Left ventricle myocardium inferior (tissue), 1 donor: ENCODE measurements at places on chromosomes 7 and 10.

GRCh38 chr10:110525349-110526260 is 27.9 kb downstream of the DUSP5 start:
- no peak for DNase-seq

DNA sequence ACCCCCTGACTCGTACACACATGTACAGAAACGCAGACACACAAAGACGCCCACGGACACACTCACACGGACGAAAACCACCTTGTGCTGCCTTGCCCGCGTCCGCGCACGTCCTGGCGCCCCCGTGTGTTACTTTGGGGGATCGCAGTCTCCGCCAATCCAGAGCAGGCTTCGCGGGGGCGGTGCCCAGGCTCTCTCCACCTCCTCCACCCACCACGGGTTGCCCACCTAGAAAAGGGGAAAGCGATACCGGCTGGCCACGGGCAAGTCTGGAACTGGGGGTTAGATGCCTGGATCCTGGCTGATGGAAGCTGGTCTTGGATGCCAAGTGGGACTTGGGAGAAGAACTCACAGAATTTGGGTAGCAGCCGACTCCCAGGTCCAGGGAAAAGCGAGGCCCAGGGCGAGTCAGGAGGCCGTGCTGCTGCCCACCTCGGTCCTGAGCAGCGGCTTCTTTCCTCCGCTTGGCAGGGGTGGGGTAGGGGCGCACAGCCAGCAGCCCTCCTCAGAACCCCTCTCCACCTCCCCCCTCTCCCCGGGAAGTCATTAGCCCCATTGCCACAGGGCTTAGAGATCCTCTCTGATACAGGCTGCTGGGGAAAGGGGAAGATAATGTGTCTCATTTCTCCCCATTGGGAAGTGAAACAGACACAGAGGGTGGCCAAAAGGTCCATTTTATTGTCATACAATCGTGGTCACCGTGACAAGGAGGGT is 4.6 kb upstream of the VGF start:
- DNase-seq = peak; percentile 63

DNA sequence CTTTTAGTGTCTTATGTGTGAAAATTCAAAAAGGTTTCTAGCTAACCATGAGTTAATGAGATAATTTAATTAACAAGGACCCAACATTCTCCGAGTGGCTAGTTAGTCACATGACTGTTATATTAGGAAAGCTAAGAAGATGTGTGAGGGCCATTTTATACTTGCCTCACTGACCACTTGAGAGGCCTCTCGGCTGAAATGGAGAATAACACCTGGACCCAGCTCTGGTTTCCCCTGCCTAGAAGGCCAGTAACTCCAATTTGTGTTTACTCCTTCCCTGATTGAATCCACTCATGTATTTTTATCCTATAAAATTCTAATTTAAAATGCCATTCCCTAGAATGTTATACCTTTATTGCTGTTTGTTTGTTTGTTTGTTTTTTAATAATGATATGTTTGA is 1091.2 kb downstream of the KCNMA1 start:
- no peak for DNase-seq

GRCh38 chr7:158395780-158396278 is 191.8 kb downstream of the PTPRN2 start:
- no peak for DNase-seq

DNA sequence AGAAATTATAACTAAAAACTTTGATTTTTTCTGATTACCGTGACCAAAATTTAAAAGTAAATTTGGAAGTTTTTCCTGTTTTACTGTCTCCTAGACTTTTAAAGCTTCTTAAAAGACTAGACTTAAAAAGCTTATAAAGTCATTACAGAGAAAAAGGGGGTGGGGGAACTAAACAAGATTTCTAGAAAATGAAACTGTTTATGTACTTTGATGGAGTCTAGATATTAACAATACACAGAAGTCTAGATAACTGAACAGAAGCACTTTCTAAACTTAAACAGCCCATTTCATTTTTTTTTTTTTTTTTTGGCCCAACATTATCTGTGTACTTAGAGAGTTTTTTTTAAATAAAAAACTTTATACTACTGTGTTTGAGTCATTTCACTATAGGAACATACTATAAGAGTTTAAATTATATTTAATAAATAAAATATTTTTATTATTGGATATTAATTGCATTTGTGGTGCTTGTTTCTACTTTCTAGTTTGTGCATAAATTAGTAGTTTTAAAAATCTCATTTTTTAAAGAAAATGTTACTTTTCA is 98.5 kb downstream of the PHTF2 start:
- no peak for DNase-seq
